ENCODE measurements at places on chromosomes 7 and 10. TPM values are rescaled to one million over a fixed set of nuclear protein-coding genes. Genes with fewer than 3 reads are reported as not detected.

DNA sequence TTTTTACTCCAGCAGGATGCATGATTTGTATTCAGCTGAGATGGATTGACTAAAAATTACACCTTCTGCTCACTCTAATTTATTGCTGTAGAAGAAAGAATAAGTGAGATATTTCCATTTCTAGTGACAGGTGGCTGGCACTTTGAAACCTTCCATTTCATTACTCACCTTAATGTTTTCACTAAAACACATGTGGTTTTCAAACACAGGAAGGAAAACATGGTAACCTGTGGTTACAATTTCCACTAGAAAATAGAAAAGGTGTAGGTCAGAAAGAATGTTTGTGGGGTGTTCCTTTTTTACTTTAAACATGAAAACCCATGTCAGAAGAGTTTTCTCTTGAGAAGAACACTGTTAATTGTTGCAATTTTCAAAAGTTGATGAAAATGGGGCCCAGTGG, 12.0 kb upstream of the PRKCQ start:
- no peak overlapping the region for H3K4me3 ChIP-seq
- no peaks in the 10 kb centered on the region for H3K27me3 ChIP-seq
- no peak overlapping the region for H3K27ac ChIP-seq
- H3K36me3 ChIP-seq: no peaks in the 10 kb centered on the region
- DNase-seq: no peak

DNA sequence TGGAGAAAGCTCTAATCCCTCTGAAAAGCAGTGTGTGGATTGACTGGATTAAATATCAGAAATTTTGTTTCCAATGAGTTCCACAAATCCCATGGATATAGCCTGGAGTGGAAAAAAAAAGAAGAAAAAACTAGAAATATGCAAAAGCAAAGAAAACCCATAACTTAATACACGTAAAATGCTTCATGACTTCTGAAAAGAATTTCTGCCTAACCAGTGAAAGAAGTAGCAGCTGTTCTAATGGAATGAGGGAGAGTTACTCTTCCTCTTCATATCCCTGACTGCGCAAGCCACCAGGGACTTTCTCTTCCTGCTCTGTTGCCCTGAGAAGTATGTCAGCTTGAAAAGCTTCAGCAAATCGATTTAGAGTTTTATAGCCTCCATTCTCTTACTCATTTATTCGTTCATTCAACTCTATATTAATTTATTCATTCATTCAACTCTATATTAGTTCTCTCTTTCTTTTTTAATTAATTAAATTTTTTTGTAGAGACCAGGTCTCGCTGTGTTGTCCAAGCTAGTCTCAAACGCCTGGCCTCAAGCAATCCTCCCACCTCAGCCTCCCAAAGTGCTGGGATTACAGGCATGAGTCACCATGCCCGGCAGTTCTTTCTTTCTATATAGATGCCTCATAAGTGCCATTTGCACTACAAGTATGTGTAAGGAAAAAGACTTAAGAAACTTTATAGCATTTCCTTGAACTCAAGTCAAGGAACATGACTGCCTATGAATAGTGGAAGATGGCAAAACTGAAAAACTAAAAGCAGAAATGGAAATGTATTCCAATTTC, 447.3 kb upstream of the NRP1 start:
- H3K27ac ChIP-seq: no peak overlapping the region
- H3K4me3 ChIP-seq: no peak overlapping the region
- H3K4me1 ChIP-seq: no peaks in the 10 kb centered on the region
- no peaks in the 10 kb centered on the region for H3K36me3 ChIP-seq

DNA sequence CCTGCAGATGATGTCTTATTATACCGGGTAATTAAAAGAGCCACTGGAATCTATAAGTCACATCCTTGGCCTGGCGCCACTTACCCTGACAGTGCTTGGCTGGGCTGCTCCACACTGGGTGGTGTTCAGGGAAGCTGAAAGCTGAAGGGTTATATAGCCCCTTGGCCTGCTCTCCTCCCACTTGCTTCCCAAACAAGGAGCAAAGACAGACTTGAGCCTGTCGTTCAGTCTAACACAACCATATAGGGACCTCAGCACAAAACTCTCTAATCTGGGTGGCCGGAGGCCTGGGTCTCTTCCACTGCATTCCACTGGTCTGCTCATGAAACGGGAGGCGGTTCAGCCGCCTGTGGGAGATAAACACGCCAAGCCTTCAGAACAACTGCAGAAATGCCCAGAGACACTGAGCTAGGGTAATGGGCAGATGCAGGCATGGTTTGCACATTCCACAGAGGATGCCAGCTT, at the start of gene ACTA2:
Gene ACTA2, minus strand, starts transcription at position 127 of the 465 bp plus-strand sequence. CDS start 3,843 bp downstream, outside the sequence.
- peak within 1 kb of the TSS; percentile 90 for H3K27ac ChIP-seq
- no peaks in the 10 kb centered on the region for H3K36me3 ChIP-seq
- H3K4me3 ChIP-seq: peak within 1 kb of the TSS; percentile 41
- no peaks in the 10 kb centered on the region for H3K27me3 ChIP-seq

- no peaks in the 10 kb centered on the region for H3K4me1 ChIP-seq
- no peaks in the 10 kb centered on the region for H3K36me3 ChIP-seq
- DNase-seq: no peak
- no peak overlapping the region for H3K27ac ChIP-seq
These were observed 1164.0 kb upstream of the CELF2 start for GRCh38 chr10:9853405-9854355.

- no peak overlapping the region for H3K27ac ChIP-seq
- no peaks in the 10 kb centered on the region for H3K4me1 ChIP-seq
- H3K4me3 ChIP-seq: no peak overlapping the region
- no peaks in the 10 kb centered on the region for H3K27me3 ChIP-seq
- no peaks in the 10 kb centered on the region for H3K36me3 ChIP-seq
These were observed 14.5 kb upstream of the JMJD1C start for GRCh38 chr10:63480237-63480636.

The NRG3 gene
- total RNA-seq: not detected

DNA sequence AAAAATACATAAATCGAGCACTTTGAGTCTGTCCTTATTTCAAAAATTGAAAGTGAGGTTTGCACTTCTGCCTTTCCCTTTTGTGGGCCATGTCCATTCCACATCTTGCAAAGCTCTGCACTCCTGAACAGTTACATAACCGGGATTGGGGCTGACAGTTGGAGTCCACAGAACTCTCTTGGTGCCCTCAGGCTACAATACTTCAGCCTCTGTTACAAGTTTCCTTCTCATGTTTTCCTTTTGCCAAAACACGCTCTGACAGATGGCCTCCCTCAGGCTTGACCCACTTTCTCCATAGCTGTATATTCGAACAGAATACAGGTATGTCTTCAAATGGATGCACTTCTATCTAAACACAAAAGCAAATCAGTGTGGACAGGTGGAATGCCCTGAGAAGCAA, 335.9 kb downstream of the WDR37 start:
- no peaks in the 10 kb centered on the region for H3K4me1 ChIP-seq
- H3K36me3 ChIP-seq: no peaks in the 10 kb centered on the region
- DNase-seq: no peak
- H3K27me3 ChIP-seq: no peaks in the 10 kb centered on the region
- no peak overlapping the region for H3K27ac ChIP-seq
- H3K4me3 ChIP-seq: no peak overlapping the region

The TMEM229A gene
- total RNA-seq: not detected

DNA sequence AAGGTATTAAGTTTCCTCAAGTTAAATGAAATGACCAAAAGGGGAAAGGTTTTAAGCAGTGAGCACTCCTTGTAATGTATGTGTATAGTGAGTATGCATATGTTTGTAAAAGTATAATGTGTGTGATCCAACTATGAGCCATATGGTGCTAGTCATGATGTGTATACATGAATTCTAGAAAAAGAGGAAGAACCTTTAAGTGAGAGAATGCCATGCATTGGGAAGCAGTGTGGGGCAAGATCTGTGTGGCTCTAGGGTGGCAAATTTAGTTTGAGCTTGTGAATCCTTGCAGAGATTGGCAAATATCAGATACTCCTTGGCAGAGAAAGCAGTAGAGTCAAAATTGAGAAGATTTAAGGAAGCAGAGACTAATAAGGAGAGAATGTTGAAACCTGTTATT, 435.0 kb downstream of the AUTS2 start:
- no peaks in the 10 kb centered on the region for H3K27me3 ChIP-seq
- peaks cover 3% of the 10 kb centered on the region for H3K4me1 ChIP-seq
- no peaks in the 10 kb centered on the region for H3K36me3 ChIP-seq
- H3K4me3 ChIP-seq: no peak overlapping the region

The SOSTDC1 gene
- total RNA-seq: 2.5 TPM
